ENCODE measurements at places on chromosomes 4 and X.

- DNase-seq: no peak
Measured at GRCh38 chr4:111678908-111679307, 466.3 kb upstream of the FAM241A start.

DNA sequence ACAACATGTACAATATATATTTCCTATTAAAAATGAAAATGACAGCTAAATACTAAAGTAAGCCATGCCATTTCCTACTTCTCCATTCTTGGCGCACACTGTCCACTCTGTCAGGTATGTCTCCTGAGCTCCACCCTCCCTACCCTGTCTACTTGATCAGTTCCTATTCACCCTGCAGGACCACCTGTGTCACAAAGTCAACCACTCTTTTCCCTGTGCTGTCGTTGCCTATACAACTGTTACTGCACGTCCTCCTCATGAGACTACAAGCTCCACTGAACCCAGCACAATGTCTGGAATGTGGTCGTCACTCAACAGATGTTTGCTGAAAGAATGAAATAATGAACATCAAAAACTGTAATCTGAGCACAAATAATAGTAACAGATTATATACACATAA is 54.9 kb downstream of the SLC9A7 start:
- DNase-seq: no peak

GRCh38 chr4:77593993-77594392 is 11.6 kb upstream of the CXCL13 start:
- no peak for DNase-seq

GRCh38 chr4:140368686-140369085 is 4.8 kb upstream of the SCOC start:
- no peak for DNase-seq

- no peak for DNase-seq
Measured at GRCh38 chrX:53743244-53743643, 56.7 kb upstream of the HUWE1 start.

DNA sequence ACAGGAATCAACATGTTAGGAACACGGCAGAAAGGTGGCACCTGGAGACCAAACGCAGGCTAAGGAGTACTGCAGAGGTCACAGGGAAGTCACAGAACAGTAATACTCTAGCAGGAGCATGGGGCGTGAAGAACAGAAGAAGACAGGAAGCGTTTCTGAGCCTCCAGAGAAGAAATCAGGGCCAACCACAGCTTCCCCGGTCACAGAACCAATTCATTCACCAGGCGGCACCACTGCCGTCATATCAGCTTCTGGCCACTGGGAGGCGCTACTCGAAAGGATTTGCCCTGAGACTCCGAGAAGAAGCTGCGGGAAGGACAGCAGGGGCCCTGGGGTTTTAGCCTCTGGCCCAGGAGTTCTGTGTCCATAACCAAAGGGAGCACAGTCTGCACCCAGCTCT is 78.0 kb upstream of the DRD5 start:
- peak; percentile 65 for DNase-seq

DNA sequence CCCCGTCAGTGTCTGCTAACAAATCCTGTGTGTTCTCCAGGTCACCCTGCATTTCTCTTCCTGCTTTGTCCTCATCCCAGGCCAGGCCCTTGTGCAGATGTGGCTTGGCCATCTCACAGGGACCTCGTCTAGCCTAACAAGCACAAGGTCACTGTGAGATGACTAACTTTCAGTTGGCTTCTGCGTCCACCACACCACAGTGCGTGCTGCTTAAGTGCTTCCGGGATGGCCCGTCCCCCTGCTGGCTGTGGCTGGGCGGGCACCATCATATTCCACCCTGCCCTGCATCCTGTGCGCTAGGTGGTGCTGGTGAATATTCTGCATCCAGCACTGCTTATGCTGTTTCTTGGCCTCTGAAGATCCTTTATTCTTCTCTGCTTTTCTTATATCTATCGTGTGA is 33.8 kb downstream of the RBBP7 start:
- no peak for DNase-seq

DNA sequence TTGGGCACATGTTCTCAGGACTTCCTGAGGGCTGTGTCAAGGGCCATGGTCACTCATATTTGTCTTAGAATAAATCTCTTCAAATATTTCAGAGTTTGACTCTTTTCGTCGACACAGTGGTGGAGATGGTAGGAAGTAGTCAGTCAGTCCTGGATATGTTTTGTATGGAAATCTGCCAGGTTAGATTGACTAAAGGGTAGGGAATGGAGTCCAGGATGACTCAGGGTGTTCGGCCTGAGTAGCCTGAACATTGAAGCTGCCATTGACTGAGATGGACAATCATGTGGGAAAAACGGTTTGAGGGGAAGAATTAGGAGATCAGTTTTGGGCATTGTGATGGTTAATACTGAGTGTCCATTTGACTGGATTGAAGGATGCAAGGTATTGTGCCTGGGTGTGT is 177.1 kb upstream of the CENPE start:
- no peak for DNase-seq

DNA sequence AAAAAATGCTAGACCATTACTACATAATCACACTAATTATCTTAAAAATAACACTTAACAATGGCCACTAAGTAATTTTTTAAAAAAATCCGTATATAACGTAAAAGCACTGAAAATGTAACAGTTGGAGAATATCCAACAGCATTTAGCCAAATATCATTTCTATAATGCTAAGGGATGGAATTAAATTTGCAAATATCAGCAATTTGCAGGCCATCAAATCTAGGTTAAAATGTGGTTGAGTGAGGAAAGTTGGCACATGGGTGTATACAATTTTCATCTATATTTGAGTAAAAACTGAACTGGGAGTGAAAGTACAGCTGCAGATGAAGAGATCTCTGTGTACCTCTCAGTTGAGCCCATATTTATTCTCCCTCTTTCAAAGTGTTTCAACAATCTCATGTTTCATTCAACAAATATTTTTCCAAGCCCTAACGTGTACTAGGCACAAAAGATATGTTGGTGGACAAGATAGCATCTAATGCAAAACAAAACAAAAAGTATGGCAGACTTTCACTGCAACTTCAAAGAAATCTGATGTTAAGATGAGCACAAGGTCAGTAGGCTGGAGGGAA is 63.0 kb downstream of the MBNL3 start:
- no peak for DNase-seq

DNA sequence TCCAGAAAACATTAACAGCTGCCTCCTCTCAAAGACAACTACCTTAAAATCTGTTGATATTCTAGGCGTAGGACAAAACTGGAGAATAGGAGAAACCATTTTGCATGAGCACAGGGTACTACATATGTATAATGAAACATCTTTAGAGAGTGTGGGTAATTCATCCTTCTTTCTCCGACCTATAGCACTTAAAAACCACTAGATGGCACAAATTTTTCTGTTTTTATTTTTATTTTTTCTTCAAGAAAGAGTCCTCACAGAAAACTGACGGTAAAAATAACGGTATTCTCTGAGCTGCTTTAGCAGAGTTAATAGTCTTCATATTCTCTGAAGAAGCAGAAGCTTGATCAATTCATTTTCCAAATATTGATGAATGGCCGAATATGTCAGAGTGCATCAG is 14.6 kb downstream of the SMIM31 start:
- DNase-seq: no peak

DNA sequence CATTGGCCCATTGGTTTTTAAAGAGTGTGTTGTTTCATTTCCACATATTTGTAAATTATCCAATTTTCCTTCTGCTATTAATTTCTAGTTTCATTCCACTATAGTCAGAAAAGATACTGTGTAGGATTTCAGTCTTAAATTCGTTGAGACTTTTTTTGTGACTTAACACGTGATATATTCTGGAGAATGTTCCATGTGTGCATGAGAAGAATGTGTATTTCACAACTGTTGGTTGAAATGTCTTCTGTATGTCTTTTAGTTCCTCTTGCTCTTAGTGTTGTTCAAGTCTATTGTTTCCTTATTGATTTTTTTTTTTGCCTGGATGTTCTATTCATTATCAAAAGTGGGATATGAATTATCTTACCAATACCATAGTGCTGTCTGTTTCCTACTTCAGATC is 606.9 kb downstream of the RPA4 start:
- peak; percentile 52 for DNase-seq

- no peak for DNase-seq
Measured at GRCh38 chr4:56134266-56134665, 185.5 kb downstream of the CEP135 start.

DNA sequence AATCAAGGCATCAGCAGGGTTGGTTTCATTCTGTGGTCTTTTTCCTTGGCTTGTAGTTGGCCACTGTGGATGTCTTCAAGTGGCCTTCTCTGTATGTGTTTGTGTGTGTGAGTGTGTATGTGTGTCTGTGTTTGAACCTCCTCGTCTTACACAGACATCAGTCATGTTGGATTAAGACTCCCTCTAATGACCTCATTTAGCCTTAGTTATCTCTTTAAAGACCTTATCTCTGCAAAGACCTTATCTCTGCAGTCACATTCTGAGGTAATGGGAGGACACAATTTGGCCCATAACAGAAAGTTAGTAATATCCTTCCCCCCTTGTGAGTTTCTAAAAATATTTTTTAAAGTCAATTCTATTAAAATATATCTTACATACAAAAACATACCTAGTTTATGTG is 126.7 kb downstream of the EMCN start:
- DNase-seq: no peak

GRCh38 chrX:53312946-53313727 is 31.8 kb upstream of the IQSEC2 start:
- DNase-seq: no peak

DNA sequence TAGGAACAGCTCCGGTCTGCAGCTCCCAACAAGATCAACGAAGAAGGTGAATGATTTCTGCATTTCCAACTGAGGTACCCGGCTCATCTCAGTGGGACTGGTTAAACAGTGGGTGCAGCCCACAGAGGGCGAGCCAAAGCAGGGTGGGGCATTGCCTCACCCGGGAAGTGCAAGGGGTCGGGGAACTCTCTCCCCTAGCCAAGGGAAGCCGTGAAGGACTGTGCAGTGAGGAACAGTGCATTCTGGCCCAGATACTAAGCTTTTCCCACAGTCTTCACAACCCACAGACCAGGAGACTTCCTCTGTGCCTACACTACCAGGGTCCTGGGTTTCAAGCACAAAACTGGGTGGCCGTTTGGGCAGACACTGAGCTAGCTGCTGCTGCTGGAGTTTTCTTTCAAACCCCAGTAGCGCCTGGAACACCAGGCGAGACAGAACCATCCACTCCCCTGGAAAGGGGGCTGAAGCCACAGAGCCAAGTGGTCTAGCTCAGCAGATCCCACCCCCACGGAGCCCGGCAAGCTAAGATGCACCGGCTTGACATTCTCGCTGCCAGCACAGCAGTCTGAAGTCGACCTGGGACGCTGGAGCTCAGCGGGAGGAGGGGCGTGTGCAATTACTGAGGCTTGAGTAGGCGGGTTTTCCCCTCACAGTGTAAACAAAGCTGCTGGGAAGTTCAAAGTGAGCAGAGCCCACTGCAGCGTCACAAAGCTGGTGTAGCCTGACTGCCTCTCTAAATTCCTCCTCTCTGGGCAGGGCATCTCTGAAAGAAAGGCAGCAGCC is 84.6 kb downstream of the THOC2 start:
- no peak for DNase-seq

DNA sequence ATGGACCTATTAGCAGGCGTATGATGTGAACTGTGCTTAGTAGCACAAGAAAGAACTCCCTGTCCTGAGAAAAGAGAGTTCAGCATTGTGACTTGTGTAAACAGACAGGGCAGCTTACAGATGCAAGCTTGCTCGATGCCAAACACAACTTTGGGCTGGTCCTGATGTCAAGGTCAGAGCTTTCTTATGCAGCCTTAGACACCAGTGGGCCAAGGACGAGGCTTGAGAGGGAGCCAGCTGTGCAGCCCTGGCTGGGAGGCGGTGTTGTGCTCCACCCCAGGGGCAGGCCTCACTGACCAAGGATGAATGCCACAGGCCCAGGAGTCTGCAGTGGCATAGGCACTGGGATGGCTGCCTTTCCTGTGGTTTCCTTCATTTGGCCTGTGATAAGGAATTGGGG is 35.4 kb downstream of the JADE1 start:
- no peak for DNase-seq

GRCh38 chr4:46649390-46649789 is 259.5 kb upstream of the GABRA2 start:
- no peak for DNase-seq

- DNase-seq: no peak
Measured at GRCh38 chrX:68826113-68826980, 2.5 kb upstream of the EFNB1 start.

- DNase-seq: no peak
Measured at GRCh38 chr4:2791518-2792395, 1.1 kb upstream of the SH3BP2 start.

- DNase-seq: no peak
Measured at GRCh38 chrX:13581554-13581953, 12.2 kb downstream of the EGFL6 start.

DNA sequence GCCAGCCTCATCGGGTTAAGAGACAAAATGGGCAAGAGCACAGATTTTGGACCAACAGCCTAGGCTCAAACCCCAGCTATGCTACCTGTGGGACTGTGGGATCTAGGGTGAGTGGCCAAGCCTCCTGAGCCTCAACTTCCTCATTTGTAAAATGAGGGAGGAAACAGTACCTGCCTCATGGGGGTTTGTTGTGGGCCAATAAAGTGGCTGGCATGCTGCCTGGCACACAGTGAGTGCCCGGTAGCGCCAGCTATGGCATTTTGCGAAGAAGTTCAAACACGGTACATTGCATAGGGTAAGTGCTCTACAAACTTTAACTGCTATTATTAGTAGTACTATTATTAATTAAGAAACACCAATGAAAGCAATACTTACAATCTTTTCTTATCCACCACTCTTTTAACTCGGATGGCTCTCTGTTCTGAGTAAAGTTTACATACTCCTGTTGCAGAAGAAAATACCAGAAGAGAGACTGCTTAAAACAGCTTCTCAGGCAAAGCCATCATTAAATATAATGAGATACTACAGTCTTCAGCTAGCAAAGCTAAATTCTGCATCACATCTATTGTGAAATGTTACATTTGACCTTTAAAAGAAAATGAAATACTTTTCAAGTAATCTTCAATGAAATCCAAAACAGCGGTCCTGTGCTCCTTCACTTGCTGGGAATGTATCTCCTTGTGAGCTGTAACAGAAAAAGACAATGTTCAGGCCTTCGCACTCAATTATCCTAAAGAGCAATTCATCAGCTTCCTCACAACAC is 70.1 kb downstream of the NSG1 start:
- no peak for DNase-seq

- DNase-seq: no peak
Measured at GRCh38 chrX:109848461-109849050, 115.5 kb upstream of the ACSL4 start.

DNA sequence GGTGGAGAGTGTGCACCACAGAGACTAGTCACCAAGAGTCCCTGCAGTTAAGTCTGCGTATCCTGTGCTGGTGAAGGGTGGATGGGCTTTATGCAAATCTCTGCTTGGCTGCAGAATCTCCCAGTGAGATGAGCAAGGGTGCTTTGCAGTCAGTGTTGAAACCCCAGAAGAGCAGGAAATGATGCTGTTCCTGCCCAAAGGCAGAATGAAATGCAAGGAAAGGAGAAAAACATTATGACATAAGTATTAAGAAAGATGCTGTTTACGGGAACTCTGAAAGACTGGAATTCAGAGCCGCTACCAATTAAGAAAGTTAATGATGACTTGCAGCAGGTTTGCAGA is 25.4 kb upstream of the ACSL1 start:
- DNase-seq: peak; percentile 59
